Stimulated activated CD8-positive, alpha-beta memory T cell treated with anti-CD3 and anti-CD28 coated beads, Interleukin-4, amount 100 ng/mL, for 1 hour (primary cell): ENCODE measurements at places on chromosomes 5 and 9.

DNA sequence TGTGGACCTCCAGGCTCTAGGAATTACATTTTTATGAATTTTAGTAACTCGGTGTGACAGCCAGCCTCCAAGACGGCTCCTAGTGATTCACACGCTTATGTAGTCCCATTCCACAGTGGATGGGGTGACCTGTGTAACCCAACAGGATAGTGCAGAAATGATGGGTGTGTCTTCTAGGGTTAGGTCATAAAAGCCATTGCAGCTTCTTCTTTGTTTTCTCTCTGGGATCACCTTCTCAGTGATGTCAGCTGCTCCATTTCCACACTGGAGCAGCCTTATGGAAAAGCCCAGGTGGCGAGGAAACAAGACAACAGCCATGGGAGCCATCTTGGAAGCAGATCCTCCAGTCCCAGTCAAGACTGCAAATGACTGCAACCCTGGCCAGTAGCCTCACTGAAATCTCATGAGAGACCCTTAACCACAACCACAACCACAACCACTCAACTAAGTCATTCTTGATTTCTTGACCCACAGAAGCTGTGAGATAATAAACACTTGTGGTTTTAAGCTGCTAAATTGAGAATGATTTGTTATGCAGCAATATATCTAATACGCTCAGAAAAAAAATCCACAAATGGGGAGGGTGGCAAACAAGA is 5.1 kb upstream of the GNPDA1 start:
- no peak for DNase-seq

GRCh38 chr9:89478821-89479668 is 18.9 kb downstream of the SEMA4D start:
- DNase-seq = no peak

- DNase-seq = no peak
Measured at GRCh38 chr5:14440582-14441431, 140.8 kb upstream of the OTULINL start.

- no peak for DNase-seq
Measured at GRCh38 chr5:88489364-88489763, 220.7 kb upstream of the TMEM161B start.

DNA sequence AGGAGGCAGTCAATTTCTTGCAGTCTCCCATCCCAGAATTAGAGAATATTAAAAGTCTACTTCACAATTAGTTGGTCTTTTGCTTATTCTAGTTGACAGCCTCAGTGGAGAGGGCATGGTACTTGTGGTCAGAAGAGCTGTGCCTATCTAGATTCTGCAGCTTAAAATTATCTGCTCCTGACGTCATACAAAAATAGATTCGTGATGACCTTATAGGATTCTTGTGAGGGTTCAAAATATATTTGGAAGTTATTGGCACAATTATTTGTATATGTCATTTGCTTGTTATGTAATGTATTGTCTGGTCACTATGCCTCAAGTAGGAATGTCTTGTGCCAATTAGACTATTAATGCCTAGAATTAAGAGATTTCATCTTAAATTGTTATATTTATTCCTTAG is 142.5 kb downstream of the CDH12 start:
- DNase-seq = no peak

GRCh38 chr5:169875731-169876130 is 104.6 kb downstream of the INSYN2B start:
- no peak for DNase-seq

DNA sequence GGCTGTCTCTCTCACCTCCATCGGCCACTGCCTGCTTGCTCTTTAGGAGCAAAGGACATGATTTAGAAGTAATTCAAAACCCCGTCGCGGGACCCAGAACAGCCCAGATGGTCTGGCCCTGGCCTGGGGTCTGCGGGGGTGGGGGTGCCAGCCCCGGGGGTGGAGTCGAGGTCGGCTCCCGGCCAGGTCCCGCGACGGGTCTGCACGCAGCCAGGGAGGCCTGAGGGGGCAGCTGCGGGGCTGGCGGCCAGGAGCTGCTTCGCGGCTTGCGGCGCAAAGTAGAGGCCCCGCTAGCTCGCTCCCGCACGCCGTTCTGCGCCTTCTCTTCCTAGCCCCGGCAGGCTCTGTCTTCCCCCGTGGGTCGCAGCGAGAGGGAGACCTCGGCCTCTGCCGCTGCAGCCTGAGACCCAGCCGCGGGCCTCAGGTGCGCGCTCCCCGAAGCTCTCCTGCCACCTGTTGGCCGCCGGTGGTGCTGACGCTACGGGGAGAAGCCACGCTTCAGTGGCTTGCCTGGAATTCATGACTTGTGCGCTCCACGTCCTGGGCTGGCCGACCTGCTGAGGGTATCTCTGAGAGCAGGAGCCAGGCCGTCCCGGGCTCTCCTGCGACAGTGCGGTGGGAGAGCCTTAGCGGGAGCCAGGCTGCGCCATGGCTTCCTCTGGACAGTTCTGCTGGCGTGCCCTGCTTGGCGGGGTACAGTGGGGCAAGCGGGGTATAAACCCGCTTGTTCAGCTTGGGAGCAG is 157.2 kb upstream of the PITX1 start:
- DNase-seq = peak; percentile 4

GRCh38 chr5:171762903-171763302 is 22.7 kb upstream of the SMIM23 start:
- no peak for DNase-seq

DNA sequence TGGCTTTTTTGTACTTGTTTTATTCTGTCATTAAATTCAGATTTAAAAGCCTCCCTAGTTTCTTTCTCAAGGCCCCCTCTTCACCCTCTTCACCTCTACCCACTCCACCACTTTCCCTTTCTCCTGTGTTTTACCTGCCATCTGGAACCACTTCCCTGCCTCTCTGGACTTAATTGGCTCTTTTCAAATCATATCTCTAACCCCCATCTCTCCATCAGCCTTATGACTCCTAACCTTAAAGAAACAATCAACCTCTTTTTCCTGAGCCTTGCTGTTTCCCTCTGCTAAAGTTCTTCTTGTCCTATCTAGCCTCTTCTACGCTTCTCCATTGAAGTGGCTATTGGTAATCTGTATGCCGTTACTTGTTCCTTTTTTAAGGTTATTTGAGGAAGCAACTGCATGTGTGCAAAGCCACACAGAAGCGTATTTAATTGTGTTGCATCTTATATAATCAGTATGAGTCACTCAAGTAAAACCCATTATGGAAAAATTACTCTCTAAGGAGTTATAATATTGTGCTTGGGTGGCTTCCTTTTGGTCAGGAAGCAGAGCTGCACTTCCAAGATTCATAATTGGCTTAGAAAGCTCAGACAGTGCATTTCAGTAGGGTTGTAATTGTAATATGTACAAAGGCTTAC is 653.6 kb upstream of the ITGA1 start:
- no peak for DNase-seq

DNA sequence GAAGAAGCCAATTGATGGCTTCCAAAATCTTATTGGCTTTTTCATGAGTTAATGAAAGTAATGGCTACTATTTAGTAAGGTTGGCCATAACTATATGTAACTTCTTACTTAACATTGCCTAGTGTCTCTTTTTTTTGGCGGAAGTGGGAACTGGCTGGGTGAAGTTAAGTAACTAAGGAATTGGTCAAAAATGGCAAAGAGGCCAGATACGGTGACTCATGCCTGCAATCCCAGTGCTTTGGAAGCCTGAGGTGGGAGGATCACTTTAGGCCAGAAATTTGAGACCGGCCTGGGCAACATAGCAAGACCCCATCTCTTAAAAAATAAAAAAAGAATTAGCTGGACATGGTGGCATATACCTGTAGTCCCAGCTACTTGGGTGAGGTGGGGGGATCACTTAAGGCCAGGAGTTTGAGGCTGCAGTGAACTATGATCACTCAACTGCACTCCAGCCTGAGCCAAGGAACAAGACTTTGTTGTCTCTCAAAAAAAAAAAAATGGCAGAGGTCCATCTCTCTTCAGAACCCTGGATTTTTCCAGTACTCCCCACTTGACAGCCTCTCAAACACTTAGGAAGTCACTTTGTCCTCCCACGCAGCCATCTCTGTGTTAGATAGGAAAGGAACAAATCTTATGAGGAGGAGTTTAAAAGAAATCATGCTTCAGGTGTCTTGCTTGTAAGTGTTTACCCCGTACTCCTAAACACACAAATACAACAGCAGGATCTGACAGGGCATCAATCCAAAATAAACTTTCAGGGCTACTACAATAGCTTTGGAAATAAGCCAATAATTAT is 75.7 kb downstream of the TEK start:
- DNase-seq = no peak

- DNase-seq = no peak
Measured at GRCh38 chr5:164475339-164475977, 970.0 kb downstream of the MAT2B start.

- DNase-seq = no peak
Measured at GRCh38 chr5:18311266-18311665, 677.0 kb downstream of the TAF11L14 start.

GRCh38 chr9:28648723-28649122 is 1075.4 kb upstream of the C9orf72 start:
- DNase-seq = no peak

GRCh38 chr5:178777520-178777919 is 47.1 kb upstream of the ZNF354A start:
- no peak for DNase-seq

- no peak for DNase-seq
Measured at GRCh38 chr5:116522356-116523136, 52.1 kb downstream of the SEMA6A start.

- DNase-seq = no peak
Measured at GRCh38 chr9:34498553-34498952, 24.2 kb downstream of the ENHO start.

DNA sequence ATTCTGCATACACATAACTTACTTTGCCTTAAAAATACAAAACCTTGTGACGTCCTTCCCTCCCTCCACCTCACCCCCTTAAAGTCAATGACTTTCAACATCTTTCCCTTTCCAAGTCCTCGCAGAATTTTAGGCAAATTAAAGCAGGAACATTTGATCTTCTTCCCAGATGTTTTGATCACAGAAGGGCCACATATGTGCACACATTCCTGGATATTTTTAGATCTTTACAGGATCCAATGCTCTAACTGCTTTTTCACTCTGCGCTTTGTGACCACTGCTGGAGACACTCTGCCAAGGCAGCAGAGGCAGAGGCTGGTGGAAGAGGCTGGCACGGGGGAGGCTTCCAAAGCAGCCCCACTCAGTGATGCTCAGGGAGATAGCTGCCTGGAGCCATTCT is 130.7 kb downstream of the SEC61B start:
- DNase-seq = no peak

GRCh38 chr9:8156346-8156745 is 356.8 kb upstream of the DMAC1 start:
- DNase-seq = no peak
